Natural killer cell treated with Interleukin-12 subunit alpha and Interleukin-12 subunit beta and Interleukin-15 and Interleukin-18, amount 100 ng/mL, for 72 hours (primary cell): ENCODE measurements at places on chromosomes 3 and 15. TPM values are rescaled to one million over a fixed set of nuclear protein-coding genes. Genes with fewer than 3 reads are reported as not detected.

DNA sequence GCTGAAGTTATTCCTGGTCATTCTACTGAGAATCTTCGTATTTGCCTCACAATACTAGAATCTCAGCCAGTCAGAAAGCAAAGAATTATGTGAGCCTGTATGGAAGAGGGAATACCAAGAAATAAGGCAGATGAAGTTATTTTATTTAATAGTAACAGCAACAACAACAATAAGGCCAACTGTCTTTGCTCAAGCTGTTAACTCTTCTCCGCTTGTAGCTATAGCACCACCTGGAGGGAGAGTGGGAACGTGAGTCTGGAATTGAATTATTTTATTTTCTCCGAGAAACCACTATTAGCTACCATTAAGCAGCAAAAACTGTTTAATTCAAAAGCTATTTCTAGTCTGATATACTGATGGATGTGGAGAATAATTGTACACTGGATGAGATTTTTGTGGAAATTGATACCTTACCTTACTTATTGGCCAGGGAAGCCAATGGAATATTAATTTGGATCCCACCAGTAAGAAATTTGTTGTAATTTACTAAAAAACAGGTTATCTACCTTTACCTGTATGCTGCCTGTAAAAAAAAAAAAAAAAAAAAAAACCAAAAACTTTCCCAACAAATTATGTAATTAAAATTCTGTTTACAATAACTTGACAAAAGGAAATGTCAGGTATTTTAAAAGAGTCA, 50.1 kb downstream of the CALML4 start:
- DNase-seq = no peak

GRCh38 chr3:46953234-46954010, 23.1 kb downstream of the CCDC12 start:
- DNase-seq = no peak

- no peak for DNase-seq
Measured at GRCh38 chr3:77446761-77447160, 406.9 kb downstream of the ROBO2 start.

Gene LMOD3
- not detected for total RNA-seq

Gene SPTBN5
- 1.1 TPM for total RNA-seq

Gene EFCC1
- total RNA-seq = not detected

Gene PLXND1
- 2.8 TPM for total RNA-seq
